ENCODE measurements at places on chromosomes 16 and 17.

DNA sequence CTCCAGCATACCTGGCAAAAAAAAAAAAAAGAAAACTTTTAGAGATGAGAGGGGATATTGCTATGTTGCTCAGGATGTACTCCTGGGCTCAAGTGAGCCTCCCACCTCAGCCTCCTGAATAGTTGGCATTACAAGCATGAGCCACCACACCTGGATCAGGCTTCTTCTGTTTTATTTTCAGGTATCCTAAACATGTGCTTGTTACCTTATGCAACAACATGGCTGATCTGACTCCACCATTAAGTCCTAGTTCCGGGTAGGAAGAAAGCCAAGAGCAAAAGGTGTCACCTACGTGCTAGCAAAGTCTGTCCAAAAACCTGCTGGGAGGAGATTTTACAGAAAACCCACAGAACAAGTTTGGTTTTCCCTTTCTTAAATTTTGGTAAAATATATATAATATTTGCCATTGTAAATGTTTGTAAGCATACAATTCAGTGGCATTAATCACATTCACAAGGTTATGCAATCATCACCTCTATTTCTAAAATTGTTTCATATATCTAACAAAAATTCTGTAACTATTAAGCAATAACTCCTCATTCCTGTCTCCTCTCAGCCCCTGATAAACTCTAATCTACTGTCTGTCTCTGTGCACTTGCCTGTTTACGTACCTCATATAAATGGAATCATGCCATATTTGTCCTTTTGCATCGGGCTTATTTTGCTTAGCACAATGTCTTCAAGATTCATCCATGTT is 9.1 kb upstream of the CACNG3 start:
- DNase-seq, result no peak

- no peak for DNase-seq
Measured at GRCh38 chr17:68293490-68294195, 2.3 kb downstream of the ARSG start.

DNA sequence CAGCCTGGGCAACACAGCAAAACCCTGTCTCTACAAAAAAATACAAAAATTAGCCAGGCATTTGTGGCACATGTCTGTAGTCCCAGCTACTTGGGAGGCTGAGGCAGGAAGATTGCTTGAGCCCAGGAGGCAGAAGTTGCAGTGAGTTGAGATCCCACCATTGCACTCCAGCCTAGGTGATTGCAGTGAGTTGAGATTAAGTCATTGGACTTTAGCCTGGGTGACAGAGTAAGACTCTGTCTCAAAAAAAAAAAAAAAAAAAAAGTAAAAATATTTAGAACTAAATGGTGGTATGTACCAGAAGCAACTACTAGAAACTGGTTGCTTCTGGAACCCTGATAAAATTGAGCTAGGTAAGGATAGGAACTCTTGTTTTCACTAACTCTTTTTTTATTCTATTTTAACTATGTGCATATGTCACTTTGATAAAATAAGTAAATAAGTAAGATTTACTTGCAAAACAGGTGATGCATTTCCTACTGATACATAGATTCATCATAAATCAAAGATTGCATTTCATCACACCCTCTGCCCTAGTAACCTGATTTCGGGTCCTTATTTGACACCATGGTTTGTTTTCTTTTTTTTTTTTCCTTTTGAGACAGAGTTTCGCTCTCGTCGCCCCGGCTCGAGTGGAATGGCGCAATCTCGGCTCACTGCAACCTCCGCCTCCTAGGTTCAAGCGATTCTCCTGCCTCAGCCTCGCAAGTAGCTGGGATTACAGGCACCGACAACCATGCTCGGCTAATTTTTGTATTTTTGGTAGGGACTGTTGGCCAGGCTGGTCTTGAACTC is 66.0 kb downstream of the USP32 start:
- no peak for DNase-seq

DNA sequence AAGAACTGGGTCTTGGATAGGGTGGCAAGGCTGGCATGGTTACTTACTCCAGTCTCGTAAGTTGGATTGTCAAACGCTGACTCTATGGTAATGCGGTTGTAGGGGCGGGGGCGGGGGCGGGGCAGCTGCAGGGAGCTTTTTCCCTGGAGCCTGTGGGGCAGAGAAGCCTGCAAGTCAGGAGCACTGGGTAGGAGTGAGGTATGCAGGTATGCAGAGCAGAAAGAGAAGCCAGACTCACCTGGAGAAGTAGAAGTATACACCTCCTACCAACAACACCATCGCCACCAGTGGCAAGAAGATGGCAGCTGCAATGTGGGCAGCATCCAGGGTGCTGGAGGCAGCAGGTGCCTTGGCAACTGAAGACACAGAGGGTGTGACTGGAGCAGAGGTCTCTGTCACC is 4.8 kb upstream of the PHF12 start:
- peak; percentile 38 for DNase-seq

DNA sequence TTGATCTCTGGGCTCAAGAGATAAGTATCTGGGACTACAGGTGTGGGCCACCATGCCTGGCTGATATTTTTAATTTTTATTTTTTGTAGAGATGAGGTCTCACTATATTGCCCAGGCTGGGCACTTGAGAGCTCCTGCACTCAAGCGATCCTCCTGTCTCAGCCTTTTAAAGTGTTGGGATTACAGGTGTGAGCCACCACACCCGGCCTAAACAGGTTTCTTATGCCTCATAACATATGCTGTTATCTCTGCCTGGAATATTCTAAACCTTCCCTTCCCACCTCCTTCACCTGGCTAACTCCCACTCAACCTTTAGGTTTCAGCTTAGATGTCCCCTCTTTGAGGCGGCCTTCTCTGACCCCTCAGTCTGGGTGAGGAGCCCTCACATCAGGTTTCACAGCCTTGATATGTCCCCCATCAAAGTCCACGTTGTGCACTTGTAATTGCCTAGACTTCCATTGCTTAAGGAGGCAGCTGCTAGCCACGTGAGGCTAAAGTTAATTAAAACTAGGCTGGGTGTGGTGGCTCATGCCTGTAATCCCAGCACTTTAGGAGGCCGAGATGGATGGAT is 8.6 kb upstream of the CNP start:
- DNase-seq, result no peak

DNA sequence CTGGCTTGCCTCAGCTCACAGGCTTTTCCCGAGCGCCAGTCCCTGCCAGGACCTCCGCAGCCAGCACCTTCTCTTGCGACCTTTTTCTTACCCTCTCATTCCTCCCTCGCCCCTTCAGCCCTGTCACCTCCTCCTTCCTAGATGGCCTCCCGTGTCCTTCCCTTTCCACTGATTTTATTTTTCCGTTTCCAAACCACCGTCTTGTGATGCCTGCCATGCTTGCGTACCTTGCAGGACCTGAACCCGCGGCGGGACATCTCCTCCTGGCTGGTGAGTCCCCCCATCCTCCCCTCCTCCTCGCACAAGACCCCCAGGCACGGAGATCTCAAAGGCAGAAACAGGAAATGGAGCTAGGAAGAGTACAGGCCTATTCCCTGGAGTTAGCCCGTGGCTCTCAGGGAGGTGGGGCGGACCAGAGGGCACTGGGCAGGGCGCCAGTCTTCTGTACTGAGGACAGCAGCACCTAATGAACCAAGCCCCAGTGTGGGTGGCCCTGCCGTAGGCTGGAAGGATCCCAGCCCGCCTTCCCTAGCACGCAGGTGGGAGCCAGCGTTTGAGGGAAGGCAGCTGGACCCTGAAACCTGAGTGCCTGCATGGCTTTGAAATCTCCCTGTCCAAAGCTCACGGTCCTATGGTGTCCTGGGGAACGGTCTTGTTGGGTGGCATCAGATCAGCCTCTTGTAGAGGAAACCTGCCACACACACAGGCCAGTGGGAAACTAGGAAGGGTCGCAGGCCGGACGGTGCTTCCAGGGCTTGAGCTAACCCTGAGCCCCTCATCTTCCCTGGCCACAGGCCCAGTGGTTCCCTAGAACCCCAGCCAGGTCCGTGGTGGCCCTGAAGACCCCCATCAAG is 612 bp downstream of the CISD3 start:
- DNase-seq, result peak; percentile 56

- DNase-seq, result no peak
Measured at GRCh38 chr17:50909765-50910605, 43.8 kb upstream of the TOB1 start.

DNA sequence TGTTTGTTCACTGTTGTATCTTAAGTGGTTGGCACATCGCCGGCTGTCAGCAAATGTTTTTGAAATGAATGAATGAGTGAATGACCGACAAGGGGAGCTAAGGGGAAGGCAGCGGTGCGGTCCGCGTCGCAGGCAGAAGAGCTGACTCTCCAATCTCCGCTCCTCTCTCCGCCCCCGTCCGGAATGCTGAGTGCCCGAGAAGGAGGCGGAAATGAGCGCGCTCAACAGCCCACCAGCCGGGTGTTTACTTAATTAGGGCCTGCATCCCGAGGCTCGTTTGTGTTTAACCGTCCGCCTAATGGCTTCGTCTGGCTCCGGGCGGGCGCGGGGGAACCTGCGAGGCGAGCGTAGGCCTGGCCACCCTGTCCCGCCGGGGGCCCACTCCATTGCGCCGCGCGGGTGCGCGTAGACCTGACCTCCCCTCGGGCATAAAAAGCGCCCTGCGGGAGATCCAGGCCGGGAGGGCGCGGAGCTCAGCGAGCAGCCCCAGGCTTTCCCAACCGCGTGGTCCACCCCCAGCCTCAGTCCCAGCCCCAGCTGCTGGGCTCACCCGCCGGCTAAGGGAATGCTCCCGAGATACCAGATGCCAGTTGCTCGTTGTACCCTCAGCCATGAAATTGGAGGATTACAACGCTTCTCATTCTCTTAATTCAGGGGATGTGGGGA is 2.5 kb upstream of the CDH3 start:
- DNase-seq, result peak; percentile 77

GRCh38 chr16:88405216-88406060 is 22.7 kb downstream of the ZNF469 start:
- DNase-seq, result no peak

DNA sequence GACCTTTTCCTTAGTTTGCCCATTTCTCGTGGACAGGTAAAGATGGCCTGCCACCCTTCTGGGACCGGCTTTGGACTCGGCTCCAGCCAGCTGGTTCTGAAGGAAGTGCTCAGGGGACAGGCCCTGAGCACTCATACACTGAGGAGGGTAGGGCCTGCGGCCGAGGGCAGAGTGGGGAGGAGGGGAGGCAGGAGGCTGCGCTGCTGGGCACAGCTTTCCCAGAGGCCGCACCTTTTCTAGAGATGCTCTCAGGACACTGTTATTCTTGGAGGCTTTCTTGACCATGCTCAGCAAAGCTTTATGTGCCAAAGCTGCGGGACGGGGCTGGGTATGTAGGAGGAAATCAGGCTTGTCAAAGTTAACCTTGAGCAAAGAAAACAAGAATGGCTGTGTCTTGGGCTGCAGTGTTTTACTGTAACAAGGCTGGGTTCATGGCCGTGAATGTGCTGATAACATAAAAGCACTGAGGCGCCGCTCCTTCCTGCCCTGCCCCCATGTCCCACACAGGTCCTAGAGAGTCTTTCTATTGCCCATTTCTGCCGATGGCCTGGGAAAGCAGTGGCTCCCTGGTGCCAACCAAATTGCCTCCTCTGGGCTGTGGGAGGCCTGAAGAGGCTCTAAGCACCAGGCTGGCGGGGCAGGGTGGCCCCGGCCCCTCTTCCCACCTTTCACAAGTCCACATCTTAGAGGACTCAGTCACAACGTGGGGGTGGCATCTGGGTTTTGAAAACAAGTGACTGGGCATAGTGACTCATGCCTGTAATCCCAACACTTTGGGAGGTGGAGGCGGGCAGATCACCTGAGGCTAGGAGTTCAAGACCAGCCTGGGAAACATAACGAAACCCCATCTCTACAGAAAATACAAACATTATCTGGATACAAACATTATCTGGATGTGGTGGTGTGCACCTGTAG is 22.3 kb upstream of the TIMP2 start:
- DNase-seq, result no peak

DNA sequence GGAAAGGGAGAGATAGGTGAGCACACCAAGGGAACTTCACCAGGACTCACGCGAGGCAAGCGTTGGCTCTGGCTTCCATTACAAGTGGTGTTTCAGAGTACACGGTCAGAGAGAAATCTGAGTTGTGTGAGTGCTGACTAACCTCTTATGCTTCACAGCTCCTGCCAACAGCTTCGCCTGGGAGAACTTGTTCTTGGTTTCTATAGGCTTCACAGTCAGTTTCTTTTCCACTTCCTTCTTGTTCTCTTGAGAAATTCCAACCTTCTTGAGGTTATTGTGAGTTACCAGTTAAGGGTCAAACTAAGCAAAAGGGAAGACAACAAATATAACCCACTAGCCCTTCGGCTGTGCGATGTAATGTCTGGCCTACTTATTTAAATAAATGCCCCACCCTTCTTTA is 18.9 kb downstream of the PSME3IP1 start:
- no peak for DNase-seq

DNA sequence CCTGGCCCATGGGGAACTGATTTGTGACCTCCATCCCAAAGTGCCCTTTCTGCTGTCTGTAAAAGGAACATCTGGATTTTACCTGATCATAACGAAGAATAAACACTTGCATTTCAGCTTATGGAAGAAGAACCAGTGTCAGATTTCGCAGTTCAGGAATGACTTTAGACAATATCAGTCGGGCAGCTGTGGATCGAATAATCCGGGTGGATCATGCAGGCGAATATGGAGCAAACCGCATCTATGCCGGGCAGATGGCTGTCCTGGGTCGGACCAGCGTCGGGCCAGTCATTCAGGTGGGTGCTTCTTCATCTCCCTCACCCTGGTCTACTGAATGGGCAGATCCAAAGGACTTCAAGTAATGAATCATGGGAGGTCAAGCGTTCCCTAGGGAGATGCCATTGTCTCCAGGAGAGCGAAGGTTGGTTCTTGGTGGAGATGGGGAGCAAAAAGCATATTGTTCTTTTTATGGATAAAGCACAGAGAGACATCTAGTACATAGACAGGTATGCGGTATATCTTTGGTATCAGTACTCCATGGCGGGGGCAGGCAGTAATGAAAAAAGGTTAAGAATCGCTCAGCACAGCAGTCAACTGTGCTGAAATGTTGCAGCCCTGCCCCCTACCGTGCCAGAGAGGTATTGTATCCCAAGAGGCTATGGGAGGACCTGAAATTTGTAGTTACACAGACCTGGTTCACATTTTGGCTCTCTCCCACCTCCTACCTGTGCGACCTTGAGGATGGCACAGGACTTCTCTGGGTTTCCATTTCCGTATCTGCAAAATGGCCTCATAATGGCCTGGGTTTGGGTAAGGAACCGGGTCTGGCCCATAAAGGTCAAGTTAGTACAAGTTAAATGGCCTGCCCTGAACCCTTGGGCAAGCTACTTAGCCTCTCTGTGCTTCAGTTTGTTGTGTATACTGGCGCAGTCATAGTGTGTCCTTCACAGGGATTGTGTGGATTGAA is 4.7 kb downstream of the COQ7 start:
- DNase-seq, result peak; percentile 51

GRCh38 chr17:9432134-9432885 is 143.3 kb downstream of the STX8 start:
- no peak for DNase-seq

GRCh38 chr16:66502020-66502913 is 47.7 kb downstream of the TK2 start:
- no peak for DNase-seq
